CD4-positive, alpha-beta T cell treated with Interleukin-21 for 1 hour (primary cell): ENCODE measurements at places on chromosomes 16 and 17.
A peak's percentile ranks its signal among the peaks of the same experiment; 100 is the strongest.

DNA sequence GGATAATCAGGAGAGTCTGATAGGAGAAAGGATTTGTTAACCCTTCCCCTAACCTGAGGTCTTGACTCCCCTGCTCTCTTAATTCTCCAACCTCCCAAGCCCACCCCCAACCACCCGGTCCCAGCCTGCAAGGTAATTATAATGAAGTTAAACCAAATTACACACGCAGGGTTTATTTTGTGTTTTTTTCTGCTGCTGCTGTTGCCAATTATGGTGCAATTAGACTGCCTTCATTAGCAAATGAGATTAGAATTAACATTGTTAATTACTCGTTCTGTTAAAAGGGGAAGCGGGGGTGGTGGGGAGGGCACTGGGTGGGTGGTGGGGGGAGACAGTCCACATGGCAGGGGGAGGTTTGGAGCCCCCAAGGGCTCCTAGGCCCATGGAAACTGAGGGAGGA, 128.9 kb downstream of the CCT6B start:
- no peak for DNase-seq

DNA sequence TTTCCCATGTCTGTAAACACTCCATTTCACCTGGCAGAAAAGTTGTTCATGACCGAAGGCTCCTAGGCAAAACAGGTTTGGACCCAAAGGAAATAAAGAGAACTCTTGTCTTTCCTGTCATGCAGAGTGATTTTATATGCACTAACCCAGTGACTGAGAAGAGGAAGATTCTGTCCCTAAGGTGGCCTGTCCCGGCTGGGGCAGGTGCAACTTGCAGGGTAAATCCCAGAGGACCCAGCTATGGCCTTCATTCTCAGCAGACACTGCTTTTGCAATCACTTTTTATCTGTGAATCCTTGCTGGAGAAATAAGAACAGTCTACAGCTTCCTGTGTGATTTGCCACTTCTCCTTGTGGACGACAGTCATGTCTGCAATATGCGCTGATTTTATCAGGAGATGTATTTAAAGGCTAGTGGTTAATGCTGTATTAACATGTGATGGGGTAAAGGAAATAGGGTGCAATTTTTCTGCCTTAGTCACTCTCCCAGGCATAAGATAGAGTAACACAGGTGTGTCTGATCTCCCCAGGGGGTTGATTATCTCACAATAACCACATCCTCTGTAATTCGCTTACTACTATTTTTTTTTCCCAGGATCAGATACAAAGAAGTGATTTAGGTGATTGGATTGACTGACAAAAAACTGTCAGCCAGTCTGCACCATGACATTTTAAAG, 696.8 kb upstream of the SOX9 start:
- no peak for DNase-seq

DNA sequence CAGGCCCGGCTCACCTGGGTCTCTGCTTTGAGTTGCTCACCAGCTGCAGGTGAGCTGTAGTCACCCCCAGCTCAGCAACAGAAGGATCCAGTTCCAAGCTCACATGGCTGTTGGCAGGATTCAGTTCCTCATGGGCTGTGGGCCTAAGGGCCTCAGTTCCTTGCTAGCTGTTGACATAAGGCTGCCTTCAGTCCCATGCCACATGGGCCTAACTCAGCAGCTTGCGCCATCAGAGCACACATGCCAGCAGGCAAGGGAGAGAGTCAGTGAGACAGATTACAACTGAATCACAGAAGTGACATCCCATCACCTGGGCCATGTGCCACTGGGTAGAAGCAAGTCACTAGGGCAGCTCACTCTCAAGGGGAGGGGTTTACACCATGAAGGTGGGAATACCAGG, 24.7 kb downstream of the PSMD7 start:
- DNase-seq: no peak

GRCh38 chr16:57645169-57645568, 16.7 kb downstream of the ADGRG1 start:
- DNase-seq: no peak

GRCh38 chr16:67962135-67962534, 6.3 kb downstream of the SLC12A4 start:
- DNase-seq: no peak

GRCh38 chr17:41748275-41748674, 13.8 kb upstream of the HAP1 start:
- DNase-seq: no peak

GRCh38 chr16:89484923-89485679, 5.3 kb downstream of the ANKRD11 start:
- peak; percentile 51 for DNase-seq

- DNase-seq: peak; percentile 74
Measured at GRCh38 chr17:75843577-75844529, at the start of gene UNC13D. Gene UNC13D (minus strand): TSS chr17:75844404. CDS start chr17:75844337, 67 bp downstream.

DNA sequence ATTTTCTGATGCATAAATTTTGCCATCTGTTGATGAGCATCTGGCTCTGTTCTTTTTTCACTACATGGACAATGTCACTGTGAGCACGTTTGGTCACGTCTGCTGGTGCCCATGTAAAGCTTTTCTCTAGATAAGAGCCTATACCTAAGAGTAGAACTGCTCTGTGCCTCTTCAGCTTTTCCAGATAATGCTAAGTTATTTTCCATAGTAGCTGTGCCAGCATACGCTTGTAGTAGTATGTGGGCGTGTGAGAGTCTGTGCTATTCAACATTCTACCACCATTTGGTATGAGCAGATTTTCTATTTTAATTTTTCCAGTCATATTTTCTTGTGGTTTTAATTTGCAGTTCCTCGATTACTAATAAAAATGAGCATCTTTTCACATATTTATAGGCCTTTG, 33.2 kb downstream of the VPS35L start:
- no peak for DNase-seq

GRCh38 chr16:56767024-56767423, 37.1 kb downstream of the NUP93 start:
- no peak for DNase-seq

GRCh38 chr16:54873071-54873470, 57.6 kb upstream of the IRX5 start:
- no peak for DNase-seq

- no peak for DNase-seq
Measured at GRCh38 chr17:62321451-62321850, 58.9 kb upstream of the EFCAB3 start.

DNA sequence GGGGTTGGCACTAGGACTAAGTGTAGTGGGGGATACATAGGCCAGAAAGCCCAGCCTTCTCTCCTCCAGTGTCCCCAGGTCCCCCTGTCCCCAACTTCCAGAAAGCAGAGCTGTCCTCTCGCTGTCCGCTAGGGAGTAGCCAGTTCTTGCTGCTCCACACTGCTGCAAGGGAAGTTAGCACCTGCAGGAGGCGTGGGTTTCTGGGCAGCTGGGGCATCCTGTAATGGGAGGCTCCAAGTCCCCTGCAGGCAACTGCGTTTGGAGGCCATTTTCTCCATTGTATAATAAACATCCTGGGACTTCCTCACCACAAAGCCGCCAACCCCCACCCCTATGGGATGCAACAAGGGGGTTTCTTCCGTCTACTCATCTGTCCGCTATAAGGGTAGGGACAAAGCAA, 1.7 kb downstream of the RPRML start:
- no peak for DNase-seq

GRCh38 chr17:78019976-78020716, 61.6 kb downstream of the TNRC6C start:
- peak; percentile 19 for DNase-seq

DNA sequence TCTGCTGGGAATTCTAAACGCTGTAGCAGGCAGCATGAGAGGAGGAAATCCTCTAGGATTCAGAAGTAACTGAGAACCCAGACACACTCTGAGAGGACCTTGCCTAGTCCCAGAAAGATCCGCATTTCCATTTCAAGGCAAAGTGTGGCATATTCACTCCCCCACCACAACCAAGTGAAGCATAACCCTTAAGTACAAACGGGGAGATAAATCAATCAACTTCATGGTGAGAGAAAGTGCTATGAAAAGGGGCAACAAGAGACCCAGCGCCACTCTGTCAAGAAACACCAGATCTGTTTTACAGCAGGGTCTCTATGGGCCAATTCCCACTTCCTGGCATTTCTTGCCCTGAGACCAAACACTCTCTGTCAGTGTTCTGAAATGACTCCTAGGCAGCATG, 68.3 kb downstream of the SMG6 start:
- no peak for DNase-seq
